GM13976 (cell line): ENCODE measurements at places on chromosomes 2 and 18.

DNA sequence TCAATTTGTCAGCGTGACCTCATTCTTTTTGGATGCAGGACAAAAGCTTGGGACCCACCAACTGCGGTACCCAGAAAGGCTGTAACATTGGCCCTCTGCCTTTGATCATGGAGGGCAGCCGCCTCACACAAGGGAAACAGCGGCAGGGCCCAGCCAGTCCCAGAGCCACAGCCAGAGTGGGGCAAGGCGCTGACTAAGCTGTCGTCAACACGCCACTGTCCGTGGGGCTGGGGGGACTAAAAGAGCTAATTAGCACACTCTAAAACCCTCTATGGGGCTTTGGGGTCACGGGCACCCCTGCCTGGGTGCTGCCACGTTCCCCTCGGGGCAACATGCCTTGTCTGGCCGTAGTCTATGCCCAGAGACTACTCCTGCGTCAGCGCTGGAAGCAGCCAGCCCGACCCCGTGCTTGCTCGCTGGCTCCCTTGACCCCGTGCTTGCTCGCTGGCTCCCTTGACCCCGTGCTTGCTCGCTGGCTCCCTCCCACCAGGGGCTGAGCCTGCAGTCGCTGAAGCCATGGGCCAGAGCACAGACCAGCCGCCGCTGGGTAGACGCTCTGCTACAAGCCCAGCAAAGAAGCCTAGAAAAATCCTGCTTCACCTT lies 598.4 kb downstream of the MBD2 start:
- no peak for DNase-seq

GRCh38 chr2:184851576-184851975 lies 253.2 kb downstream of the ZNF804A start:
- no peak for DNase-seq

- no peak for DNase-seq
Measured at GRCh38 chr2:218857371-218858137, 2.1 kb upstream of the WNT6 start.

GRCh38 chr18:47582093-47582492 lies 330.6 kb upstream of the SKOR2 start:
- DNase-seq = no peak

DNA sequence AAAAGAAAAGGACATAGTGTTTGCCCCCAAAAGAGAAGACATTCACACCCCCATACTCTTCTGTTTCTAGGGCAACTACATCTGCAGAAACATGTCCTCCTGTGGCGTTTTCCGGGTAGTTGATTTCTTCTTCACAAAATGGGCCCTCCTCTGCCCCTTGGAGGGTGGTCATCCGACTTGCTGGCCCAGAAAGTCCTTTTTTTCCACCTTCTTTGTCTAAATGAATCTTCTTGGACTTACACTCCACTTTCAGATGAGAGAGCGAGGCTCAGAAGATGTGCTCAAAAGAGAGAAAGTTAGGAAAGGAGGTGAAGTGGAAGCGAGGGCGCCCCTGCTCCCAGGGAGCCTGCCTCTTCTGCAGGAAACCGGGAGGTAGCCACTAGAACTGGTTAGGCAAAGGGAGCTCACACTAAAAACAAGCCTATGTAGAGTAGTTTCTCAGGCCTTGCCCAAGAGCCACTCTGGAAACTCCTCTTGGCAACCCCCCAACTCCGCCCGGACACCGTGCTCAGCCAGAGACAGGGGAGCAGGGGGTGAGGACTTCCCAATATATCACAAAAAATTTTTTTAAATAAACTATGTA lies 10.2 kb upstream of the SIX3 start:
- DNase-seq = no peak

DNA sequence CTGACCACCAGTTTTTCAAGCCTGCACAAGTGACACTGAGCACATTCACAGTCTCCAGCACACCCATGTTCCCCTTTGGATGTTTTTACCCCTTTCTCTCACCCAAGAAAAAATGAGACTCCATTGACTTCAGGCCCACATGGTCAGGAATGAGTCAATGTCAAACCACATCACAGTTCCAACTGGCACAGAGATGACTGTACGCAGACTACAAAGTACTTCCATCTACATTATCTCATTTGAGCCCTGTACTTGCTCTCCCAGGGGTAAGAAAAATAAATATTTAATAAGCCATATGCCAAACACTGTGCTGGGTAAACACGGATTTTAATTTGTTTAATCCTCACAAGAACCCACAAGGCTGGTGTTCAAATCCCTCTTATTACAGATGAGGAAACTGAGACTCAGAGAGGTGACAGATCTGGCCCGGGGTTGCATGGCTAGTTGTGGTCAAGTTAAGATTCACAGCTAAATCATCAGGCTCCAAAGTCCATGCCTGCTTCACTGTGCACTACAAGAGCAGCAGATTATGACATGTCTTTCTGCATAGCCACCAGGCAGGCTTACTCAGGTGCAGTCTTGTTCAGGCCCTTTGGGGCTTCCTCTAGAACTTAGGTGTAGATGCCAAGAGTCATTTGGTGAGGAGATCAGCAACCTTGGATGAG lies 106.1 kb downstream of the TXNL1 start:
- DNase-seq = peak; percentile 29

DNA sequence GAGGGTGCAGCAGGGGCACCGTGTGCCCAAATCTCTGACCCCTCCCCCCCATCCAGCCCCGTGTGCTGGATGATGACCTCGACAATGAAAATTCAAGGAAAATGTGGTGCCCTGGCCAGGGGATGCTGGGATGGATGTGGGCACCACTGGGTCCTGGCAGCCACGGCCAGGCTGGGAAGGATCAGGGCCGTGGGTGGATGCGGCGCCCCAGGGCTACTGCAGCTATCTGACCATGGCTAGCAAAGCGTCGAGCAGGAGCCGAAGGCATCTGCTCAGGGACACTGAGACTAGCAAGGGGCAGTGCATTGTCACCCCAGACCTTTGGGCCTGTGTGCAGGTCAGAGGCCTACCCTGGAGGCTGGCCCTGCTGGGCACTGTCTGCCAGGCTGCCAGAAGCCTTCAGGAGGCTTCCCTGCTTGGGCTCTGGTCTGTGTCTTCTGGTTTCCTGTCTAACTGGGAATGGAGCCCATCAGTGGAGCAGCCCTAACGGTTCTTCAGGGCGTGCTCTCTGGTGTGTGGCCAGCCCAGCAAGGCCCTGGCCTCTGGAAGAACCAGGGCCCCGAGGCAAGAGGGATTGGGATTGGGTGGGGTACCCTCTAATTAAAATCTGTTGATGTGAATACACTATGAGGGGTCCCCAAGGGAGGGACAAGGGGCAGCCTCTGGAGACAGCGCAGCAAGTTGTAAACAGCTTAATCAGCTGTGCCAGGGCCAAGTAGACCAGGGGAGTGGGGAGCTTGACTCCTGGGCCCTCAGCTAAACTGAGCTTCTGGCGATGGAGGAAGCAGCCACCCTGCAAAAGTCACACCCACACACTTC lies 98.0 kb downstream of the STPG4 start:
- peak; percentile 75 for DNase-seq

DNA sequence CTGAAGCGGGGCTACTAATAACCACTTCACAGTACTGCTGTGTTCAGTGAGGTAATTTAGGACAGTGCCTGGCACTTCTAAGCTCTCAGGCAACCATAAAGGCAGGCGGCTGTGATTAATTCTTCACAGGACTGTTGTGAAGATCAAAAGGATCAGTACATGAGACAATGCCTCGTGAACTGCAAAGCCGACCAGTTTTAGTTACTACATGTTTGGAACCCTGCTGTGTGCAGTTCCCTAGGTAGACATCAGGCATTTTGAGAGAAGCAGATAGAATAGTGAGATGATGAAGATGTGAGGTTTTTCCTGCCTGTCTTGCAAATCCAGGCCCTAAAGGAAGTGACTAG lies 19.1 kb downstream of the EFHD1 start:
- no peak for DNase-seq

DNA sequence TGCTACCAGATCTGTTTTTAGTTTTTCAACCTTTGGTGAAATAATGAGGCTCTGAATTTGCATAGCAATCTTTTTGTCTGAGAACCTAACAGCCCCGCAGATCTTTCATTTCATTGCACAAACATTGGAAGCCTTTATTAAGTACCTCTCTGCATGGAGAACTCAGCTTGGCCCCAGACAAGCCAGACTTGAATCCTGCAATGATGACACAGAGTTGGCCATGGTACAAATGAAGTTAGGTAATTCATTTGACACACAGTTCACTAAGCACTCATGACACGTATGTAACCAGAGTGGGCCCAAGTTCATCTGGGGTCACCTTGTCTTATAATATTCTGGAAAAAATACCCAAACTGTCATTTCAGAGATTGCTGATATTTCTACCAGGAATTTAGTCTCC lies 439.1 kb upstream of the ID2 start:
- DNase-seq = no peak

- no peak for DNase-seq
Measured at GRCh38 chr2:157761520-157761919, 114.6 kb downstream of the ACVR1 start.

- DNase-seq = peak; percentile 56
Measured at GRCh38 chr18:13530879-13531387, 195.4 kb downstream of the FAM210A start.

DNA sequence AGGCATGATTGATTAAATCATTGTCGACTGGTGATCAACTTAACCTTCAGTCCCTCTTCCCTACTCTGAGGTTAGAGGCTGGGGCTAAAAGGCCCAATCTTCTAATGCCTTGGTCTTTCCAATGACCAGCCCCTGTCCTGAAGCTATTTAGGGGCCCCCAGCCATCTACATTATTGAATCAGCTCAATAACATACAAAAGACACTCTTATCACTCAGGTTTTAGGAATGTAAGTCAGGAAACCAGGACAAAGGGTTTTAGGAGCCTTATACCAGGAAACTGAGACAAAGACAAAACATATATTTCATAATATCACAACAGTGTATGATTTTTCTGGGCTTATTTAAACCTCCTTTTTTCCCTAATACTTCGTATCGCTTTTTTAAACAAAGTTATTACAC lies 198.6 kb downstream of the RNF152 start:
- no peak for DNase-seq

GRCh38 chr2:38578832-38579231 lies 23.9 kb downstream of the HNRNPLL start:
- no peak for DNase-seq

- peak; percentile 4 for DNase-seq
Measured at GRCh38 chr2:174777347-174778084, 13.2 kb upstream of the CHRNA1 start.

DNA sequence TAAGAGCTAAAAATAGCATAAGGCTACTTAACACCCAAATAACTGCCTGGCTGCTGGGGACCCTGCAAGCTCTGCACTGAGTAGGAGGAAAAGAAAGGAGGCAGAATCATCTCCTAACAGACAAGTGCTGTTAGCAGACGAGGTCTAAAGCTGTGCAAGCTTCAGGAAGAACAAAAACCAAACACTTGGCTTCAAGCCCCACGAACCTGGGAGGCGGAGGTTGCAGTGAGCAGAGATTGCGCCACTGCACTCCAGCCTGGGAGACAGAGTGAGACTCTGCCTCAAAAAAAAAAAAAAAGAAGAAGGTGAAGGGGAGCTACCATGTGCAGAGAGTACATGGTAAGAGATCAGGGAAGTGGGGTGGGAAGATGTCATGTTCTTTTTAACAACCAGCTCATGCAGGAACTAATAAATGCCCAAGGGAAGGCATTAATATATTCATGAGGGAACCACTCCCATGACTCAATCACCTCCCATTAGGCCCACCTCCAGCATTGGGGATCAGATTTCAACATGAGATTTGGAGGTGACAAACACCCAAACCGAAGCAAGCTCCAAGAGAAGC lies 28.8 kb upstream of the INO80C start:
- no peak for DNase-seq

DNA sequence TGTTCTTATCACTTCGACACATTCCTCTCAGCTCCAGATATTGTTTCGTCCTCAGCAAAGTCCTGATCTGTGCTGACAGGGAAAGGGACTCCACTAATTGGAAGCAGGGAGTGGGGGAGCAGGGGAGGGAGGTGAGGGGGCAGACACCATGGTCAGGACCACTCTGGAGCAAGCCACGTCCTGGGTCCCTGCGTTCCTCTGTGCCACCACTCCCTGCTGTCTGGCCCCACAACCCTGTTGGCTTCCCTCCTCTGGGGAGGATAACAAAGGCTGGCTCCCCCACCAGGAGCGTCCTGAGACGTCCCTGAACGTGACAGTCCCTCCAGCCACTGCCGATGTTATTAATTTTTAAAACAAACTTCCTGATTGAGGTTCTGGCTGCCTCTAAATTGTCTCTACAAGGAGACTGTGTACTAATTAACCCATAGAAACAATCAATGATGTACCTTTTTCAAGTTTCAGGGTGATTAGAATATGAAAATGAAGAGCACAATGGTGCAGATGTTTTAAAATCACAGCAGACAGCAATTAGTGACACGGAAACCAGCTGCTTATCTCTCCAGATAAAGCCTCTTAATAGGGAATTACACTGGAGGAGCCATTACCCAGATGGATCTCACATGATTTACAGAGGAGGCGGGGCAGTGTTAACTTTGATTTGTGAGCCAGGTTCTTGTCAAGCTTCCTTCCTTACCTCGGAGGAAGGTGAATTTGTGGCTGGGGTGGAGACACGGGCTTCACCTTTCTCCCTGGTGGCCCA lies 257.5 kb downstream of the SETBP1 start:
- DNase-seq = no peak

DNA sequence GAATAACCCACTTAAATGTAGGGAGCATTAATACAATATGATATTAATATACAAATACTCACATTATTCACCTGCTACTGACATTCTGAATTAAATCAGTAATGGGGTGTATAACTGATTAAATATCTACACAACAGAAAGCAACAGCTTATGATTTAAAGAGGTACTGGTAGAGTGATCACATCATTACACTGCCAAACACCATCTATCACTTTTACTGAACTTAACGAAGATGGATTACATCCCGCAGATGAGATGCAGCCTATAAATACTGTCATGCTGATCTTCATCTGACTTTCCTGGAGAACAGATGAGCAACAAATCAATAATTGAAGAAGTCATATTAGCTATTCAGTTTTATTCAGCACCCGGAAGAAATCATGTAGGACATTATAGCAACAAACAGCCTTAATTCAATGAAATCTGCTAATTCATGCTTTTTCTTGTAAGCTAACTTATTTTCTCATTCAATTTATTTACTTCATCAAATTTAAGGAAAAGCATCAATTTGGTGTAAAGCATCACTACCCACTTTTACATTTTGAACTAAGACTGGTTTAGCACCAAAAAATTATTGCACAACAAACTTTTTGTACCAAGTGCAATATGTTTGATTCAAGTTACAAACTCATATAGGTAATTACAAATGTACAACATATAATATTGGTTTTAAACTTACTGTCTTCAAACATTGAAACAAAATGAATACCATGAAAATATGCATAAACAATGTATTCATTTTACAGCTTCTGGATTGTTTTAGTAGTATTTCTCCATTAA lies 1509.0 kb downstream of the LRP1B start:
- no peak for DNase-seq

- no peak for DNase-seq
Measured at GRCh38 chr2:102033031-102033749, 41.4 kb downstream of the IL1R2 start.

DNA sequence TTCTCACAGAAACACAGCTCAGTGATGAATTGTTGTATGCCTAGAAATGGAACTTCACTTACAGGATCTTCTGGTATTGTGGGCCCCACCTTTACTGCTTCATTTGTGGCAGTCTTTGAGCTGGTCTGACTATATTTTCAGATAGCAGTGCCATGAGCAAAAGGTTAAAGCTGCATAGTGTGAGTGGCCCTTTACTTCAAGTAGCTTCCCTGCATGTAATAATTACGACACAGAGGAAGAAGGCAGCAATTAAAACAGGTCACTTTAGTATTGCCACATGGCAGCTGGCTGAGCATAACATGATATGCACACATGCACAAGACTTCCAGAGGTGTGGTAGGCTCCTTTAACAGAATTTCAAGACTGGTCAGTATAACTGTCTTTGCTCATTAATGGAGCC lies 426.3 kb upstream of the ZEB2 start:
- no peak for DNase-seq

GRCh38 chr2:237706257-237706656 lies 78.9 kb downstream of the LRRFIP1 start:
- DNase-seq = no peak
